ENCODE measurements at places on chromosomes 12 and 14.

DNA sequence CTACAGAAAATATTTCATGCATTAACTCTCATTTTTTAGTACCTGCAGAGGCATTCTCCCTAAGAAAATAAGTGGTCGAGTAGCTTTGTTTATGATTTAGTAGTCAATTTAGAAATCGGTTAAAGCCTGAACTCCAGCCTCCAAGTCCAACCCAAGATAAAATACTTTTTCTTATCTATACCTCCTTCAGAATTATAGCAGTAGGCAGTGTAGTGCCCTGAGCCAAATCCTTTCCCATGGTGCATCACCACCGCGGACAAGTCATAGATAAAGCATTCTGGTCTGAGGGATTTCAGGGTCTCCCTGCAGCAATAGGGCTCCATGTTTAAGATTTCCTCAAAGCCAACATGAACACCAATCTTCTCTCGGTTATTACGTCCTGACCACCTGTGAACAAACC is 30.5 kb downstream of the USP44 start:
- DNase-seq, result no peak

DNA sequence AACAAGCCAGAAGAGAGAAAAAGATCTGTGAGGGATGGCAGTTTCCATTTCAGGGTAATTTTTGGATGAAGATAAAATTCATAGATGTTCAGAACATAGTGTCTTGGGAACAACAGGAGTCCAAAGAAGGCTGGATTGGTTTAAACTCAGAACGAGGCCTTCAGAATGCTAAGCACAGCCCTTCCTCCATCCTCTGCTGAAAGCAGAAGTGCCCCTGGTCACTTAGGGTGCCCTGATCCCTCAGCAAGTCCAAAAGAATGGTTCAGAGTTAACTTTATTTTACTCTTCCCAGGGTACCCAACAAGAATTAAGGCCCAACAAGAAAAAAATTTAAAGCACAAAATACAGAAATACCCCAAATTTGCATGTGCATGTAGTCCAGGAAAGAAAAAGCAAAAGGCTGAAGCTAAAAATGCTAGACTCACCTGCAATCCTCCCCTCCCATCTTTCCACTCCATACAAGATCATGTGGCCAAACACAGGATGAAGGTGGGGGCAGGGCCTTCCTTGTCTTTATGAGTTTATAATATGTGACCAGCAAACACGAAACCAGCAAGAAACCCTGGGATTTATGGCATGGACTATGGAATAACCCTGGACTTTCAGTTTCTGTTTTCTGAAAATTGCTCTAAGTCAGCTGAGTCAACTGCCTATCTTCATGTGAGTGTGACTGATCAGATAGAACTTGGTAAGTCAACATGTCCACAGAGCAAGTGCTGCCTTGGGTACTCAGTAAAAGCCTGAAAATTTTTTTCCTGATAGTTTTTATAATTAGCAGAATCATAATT is 21.2 kb downstream of the MAX start:
- DNase-seq, result no peak

DNA sequence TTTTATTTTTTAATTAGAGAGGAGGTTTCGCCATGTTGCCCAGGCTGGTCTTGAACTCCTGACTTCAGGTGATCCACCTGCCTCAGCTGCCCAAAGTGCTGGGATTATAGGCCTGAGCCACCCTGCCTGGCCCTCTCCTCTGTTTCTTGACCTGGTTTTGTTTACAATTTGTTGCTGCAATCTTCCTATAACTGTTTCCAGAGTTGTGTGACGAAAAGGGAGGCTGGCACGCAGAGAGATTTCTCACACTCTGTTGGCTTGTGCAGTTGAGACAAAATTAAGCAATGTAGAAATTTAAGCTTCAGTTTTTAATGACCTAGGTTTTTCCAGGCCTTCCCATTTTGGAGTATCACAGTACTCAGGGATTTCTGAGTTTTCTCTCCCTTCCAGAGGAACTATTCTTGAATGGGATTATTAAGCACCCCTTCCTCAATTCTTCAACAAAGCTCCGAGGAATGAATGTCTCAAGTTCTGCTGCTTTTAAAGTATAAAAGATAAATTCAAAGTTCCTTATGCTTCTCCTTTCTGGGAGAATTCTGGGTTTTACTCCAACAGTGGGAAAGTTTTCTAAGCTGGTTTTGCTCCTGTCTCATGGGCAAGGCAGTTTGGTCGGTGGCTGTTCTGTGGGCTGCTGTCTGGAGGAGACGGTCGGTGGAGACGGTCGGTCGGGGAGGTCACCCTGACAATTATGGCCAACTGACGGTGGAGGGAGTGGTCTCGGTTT is 20.4 kb upstream of the FOS start:
- DNase-seq, result no peak

- no peak for DNase-seq
Observed at GRCh38 chr12:15774819-15775218, 14.4 kb downstream of the EPS8 start.

DNA sequence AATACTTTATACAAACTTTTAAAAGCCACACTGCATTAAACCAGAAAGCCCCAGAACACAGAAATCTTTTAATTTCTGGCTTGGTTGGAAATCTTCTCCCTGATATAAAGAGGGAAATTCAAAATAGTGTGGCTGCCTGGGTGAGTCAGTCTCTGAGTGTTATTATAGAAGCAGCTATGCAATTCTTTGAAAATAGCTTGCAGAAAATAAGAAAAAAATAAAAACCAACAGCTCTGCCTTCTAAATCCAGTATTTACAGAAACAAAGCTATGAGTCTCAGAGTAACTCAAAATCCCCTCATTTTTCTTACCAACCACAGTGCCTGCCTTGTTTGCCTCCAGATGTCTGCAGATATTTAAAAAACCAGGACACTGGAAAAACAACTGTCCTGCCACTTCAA is 68.6 kb upstream of the FERMT2 start:
- no peak for DNase-seq

GRCh38 chr12:128867466-128867865 is 14.2 kb downstream of the GLT1D1 start:
- no peak for DNase-seq

GRCh38 chr12:49098035-49098451 is 3.4 kb upstream of the DHH start:
- DNase-seq, result peak; percentile 28

DNA sequence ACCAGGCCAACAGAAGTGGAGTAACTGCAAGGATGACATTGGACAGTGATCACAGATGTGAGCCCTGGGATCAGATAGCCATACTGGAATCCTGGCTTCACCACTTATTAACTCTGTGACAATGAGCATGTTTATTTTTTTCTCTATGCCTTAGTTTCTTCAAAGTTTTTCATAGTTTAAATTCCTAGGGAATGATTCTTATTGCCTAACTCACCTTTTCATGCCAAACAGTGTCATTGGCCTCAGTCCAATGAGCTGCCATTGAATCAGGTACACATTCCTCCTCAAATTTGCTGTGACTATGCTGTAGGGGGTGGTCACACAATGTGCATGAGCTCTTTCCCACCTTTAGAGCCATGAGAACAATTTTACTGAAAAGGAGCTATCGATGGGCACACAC is 342.3 kb downstream of the SYT1 start:
- no peak for DNase-seq

- DNase-seq, result no peak
Observed at GRCh38 chr12:96170328-96170727, 23.8 kb upstream of the ELK3 start.

GRCh38 chr12:115507951-115508722 is 769.4 kb downstream of the MED13L start:
- peak; percentile 59 for DNase-seq

GRCh38 chr14:95464514-95464913 is 51.9 kb downstream of the SYNE3 start:
- no peak for DNase-seq

DNA sequence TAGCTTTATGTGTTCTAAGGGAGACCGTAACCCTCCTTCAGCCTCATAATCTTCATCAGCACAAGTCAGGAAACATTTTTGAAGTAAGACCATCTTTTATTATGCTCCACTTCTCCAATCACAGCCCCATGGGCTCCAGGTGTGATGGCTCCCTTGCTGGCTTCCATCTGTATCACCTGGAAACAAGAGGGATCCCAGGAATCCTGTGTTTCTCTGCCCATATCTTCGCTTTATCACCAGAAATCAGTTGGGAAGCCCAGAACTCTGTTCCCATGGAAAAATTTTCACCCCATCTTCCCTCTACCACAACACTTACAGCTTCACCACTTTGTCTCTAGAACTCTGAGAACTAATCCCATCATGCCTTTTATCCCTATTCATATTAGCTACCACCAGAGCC is 68.3 kb downstream of the METTL25 start:
- no peak for DNase-seq

- no peak for DNase-seq
Observed at GRCh38 chr14:36988568-36988967, 183.8 kb downstream of the SLC25A21 start.

DNA sequence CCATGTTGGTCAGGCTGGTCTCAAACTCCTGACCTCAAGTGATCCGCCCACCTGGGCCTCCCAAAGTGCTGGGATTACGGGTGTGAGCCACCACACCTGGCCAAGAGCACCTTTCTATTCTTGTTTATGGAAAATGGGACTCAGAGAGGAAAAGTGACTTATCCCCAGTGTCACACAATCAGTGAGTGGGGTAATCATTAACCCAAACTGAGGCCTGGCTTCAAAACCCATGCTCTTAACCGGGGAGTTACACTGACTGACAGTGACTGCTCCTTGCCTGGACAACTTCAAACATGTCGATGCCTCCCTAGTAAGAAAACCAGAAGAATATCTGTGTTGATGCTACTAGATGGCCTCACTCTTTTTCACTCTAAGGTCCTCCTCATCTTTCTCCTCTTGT is 7.3 kb downstream of the CLEC7A start:
- no peak for DNase-seq

DNA sequence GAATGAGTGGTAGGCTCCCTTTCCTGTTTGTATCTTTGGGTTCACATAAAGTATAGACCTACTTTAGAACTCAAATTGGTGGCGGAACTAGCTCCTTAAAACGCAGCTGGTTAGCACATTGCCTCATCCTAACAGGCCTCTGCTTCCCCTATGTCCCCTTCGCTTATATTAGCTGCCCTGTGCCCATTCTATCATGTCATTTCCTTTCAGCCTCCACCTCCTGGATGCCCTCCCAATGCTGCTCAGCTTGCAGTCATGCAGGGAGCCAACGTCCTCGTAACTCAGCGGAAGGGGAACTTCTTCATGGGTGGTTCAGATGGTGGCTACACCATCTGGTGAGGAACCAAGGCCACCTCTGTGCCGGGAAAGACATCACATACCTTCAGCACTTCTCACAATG is 3.5 kb downstream of the DAZAP2 start:
- no peak for DNase-seq

DNA sequence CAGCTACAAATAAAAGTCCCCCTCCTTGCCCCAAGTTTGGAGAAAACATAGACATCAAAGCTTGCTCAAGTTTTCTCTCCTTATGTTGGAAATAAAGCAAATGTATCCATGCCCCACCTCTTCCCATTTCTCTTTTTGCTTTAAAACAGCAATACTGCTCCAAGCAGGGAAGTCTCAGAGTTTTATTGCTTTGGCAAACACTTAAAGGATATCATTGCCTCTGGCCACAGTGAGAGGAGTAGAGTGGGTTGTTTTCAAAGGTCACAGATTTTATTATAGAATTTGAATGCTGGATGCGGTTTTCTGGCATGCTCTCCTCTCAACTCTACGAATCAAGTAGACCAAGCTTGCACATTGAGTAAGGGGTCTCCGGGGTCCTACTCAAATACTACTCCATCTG is 149.7 kb downstream of the TTC7B start:
- no peak for DNase-seq

DNA sequence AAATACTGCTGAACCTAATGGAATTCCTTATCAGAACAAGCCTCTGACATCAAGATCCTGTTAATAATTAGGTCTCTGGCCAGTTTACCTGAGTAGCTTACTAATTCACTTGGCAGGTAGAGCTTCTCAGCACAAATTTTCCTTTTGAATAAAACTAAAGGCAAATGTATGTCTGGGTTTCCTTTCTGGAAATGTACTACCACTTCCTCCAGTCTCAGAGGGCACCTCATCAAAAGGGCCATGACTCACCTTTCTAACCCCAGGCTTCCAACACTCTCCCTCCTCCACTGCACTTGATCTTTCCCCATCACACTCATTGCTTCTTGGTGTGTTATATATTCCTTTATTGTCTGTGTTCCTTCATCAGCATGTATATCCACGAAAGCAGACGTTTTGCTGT is 90.5 kb downstream of the SLC2A13 start:
- no peak for DNase-seq

- no peak for DNase-seq
Observed at GRCh38 chr12:14689996-14690395, 6.4 kb downstream of the GUCY2C start.

DNA sequence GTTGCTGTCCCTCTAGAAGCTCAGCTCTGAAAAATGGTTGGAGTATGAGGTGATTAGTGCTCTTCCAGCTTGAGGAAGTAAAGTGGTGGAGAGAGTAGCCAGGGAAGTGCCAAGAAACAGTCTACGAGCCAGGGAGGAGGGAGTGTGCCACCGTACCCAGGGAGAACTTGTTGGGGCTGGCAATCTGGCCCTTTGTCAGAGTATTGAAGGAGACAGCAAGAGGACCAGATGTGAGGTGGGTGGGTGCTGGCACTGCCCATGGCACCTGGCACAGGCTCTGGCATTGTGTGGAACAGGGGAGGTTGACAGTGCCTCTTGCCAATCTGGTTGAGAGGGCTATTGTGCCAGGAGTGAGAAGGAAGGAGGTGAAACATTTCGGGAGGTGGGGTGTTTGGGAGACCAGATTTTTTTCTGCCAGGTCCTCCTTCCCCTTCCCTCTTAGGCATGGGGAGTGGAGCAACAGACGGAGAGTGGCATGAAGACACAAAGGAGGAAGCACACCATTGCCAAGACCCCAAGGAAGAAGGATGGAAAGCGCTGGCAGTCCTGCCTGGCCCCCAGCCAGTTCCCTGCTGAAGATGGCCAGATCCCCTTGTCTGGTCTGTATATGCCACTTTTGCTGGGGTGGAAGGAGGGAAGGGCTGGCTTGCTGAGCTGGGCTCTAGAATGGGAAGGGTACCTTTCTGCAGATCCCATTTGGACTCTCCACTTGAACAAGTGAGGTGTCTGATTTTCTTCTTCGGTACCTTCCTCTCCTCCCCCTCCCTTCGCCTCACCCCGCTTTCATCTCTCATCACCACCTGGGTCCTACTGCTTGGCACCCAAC is 37.5 kb downstream of the ZFHX2 start:
- DNase-seq, result no peak

- no peak for DNase-seq
Observed at GRCh38 chr12:39616251-39616650, 3.4 kb downstream of the ABCD2 start.

DNA sequence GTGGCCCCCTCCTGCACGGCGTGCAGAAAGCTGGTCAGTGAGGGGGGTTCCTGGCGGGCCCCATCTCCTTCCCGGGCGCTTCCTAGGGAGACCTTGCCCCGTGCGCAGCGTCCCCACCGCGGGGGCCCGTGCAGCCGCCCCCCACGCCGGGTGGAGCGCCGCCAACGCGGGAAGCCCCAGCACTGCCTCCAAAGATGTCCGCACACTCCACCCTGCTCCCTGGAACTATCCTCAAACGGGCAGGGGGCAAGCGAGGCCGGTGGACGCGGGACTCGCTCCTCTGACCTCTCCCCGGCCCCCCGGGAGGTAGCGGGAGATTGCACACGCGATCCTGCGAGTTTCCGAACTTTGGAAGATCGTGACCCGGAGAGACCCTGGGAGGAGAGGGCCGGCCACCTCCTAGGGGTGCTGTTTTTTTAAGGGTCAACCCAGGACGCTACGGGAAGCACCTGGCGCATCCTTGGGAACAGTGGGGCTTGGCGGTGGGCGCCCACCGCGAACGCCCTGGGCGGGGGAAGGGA is 1.5 kb upstream of the FZD10 start:
- no peak for DNase-seq

GRCh38 chr12:108193917-108194316 is 64.8 kb downstream of the WSCD2 start:
- no peak for DNase-seq

GRCh38 chr12:121980191-121980891 is 41.3 kb upstream of the BCL7A start:
- no peak for DNase-seq

All from hippocampal formation (tissue), 2 donors.